Dermis microvascular lymphatic vessel endothelial cell (primary cell): ENCODE measurements at places on chromosomes 2 and 18. TPM values are rescaled to one million over a fixed set of nuclear protein-coding genes. Genes with fewer than 3 reads are reported as not detected.
A peak's percentile ranks its signal among the peaks of the same experiment; 100 is the strongest.

- no peak for DNase-seq
Measured at GRCh38 chr2:60337142-60337497, 216.3 kb downstream of the BCL11A start.

GTF3C2 gene
- total RNA-seq: 18.0 and 25.5 TPM in 2 replicates

DNA sequence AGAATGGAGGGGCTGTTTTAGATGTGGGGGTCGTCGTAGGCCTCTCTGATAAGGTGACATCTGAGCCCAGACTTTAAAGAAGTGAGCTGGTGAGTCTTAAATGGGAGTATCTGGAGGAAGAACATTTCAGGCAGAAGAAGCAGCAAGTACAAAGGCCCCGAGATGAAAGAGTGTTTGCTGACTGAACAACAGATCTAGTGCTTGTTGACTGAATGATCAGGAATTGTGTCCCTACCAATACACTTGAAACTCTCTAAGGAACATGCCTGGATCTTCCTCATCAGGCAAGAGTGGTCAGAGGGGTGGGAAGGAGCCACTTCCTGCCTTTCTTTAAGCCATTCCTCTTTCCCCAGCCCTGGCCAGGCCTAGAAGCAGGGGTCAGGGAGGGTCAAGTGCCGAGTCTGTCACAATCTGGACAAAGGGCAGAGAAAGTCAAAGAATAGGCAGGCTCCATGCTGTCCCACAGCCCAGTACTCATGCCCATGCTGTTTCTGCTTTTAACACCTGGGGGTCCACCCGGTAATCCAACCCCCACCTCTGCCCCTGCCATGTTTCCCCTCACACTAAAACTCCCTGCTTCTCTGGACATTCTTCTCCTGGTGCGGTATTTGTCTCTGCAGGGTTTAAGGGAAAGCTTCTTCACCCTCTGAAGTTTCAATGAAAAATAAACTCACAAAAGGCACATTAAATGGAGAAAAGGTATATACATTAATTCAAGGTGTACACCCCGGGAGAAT is 3.0 kb upstream of the TMEM37 start:
- no peak for DNase-seq

MPP4 gene
- 0.76 and 1.5 TPM in 2 replicates for total RNA-seq

GRCh38 chr18:32167980-32168730 is 21.7 kb upstream of the MEP1B start:
- DNase-seq: no peak

- no peak for DNase-seq
Measured at GRCh38 chr2:160509016-160509415, 15.4 kb upstream of the RBMS1 start.

- DNase-seq: no peak
Measured at GRCh38 chr2:17529771-17530170, 10.7 kb upstream of the VSNL1 start.

DNA sequence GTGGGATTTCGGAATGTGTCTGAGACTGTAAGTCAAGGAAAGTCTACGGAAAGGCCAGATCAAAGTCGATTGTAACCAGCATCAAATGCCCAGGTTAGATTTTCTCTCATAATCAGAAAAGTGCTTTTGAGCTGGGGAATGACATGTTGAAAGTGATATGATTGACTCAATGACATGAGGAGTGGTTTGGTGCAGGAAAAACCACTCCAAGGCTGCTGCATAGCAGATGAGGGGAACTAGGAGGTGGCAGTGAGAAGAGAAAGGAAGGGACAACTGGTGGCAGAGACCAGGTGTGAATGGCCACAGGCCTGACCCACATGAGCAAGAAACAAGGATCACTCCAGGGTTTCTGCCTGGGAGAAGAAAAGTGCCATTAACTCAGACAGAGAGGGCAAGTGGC is 822 bp downstream of the SLC35F6 start:
- no peak for DNase-seq

DNA sequence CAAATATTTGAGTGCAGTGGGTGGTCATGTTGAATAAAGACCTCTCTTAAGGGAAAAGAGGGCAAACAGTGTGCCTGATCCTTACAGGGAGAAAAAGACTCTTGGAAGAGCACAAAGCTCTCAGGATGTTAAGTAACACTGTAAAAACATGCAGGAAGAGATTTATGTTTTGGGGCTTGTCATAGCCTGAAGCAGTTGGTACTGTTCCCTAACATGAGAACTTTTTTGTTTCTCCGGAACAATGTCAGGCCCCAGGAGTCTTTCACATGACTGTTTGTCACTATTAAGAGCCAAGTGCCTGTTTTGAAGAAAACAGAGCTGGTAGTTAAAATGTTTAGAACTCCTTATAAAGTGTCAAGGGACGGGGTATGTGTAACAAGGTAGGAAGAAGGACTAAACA is 83.7 kb upstream of the B3GNT2 start:
- DNase-seq: no peak

DNA sequence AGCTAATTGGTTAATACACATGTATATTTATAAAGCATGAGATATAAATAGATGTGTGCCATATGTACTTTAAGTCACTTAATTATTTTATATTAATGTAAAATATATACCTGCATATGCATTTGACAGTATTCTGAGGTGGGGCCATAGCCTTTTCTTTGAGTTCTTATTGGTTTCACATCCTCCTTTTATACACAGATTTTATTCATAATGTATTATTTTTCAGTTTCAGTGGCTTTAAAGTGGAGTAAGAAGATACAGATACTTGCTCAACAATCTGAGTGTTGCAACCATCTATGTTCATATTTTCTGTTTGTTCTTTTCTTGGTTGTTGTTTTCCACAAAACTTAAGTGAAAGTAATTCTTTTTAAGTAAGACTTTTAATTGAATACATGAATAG is 436.5 kb downstream of the RND3 start:
- no peak for DNase-seq

HOXD12 gene
- total RNA-seq: not detected in 2 replicates

CHRNA1 gene
- 0.63 and 0.90 TPM in 2 replicates for total RNA-seq

DNA sequence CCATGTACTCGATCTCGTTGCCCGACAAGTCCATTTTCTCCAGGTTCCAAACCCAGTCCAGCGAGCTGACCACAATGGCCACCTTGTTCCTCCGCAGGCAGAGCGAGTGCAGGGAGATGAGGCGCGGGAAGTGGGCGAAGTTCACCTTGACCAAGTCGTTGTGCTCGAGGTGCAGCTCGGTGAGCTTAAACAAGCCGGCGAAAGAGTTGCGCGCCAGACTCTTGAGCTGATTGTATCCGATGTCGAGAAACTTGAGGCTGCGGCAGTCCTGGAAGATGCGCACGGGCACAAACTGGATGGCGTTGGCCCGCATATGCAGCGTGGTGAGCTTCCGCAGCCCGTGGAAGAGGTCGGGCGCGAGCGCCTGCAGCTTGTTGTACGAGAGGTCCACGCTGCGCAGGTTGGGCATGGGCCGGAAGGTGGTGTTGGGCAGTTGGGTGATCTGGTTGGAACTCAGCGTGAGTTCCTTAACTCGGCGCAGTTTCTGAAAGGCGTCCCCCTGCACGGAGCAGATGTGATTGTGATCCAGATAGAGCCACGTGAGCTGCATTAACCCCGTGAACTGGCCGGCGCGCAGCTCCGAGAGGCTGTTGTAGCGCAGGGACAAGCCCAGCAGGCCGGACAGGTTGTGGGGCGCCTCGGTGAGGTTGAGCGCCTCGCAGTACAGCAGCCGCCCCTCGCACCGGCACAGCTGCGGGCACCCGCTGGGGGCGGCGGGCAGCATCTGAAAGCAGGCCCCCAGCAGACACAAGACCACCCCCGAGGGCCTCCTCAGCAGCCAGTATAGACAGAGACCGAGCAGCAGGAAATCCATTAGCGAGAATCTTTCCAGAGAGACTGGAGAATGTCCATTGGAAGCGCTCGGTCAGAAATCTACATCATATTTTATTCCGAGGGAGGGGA is 1.3 kb downstream of the LRRTM1 start:
- no peak for DNase-seq

DNA sequence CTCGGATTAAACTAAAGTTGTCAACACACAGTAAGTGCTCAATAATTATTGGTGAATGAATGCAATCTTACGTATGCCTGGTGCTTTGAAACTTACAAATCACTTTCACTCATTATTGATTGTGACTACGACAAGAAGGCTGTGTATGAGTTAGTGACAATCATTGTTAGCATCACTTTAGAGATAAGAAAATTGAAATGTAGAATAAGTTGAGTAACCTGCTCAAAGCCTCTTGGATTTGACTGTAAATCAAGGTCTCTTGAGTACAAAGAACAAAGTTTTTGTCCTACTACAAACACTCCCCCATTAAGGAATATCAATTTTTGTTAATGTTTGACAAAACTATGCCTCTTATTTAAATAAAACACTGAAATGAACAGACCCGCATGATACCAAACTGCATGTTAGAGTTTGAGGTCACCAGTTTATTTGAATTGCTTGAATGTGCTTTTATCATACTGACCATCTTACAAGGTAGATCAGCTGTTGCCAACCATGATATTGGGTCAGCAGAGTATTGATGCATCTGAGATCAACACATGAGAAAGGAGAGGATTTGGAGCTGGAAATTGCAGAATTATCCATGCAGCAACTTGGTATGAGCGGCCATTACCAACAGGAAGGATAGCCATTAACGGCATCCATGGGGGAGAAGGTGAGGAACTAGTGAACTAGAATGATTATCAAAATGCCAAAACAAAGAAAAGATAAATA is 142.1 kb downstream of the IRS1 start:
- DNase-seq: no peak

SCYGR4 gene
- total RNA-seq: not detected in 2 replicates

DNA sequence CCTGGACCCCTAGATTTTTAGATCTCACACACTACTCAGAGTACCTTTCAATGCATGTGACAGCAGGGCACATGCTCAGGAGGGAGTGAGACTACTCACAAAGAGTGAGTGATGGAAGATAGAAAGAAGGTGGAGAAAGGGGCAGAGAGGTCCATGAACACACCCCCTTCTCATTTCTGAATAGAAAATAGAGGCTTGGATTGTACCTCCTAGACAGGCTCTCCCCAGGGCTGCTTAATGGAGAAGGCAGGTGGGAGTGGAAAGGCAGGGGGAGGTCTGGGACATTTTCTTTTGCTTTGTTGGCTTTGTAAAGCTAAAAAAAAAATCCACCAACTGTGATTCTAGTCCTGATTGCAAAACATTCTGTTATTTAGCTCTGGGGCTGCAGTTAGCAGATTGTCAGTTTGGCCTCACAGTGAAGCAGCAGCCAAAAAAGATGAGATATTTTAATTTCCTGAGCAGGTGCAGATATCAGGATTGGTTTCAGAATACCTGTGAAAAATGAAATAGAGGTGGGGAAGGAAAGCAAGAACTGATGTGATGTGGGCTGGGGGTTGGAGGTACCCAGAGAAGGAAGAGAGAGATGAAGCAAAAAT is 119.3 kb upstream of the GYPC start:
- no peak for DNase-seq

DNA sequence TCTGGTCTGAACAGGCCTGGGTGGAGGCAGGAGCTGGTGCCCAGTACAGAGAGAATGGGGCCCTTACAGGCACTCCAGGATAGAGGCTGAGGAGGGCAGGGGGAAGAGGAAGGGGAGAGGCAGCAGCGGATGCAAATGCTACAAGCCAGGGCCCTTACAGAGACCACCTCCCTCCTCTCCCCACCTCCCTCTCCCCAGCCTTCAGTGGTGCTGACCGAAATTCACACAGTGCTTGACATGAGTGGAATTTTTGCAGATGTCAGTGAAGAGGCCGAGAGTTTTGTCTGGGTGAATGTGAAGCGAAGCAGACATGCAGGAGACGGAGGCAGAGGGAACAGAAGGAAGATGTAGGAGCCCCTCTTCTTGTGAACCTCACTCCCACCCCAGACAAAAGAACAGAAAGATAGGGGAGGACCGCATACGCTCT is 31.9 kb downstream of the CIB4 start:
- no peak for DNase-seq

GRCh38 chr2:36380624-36381481 is 25.3 kb downstream of the CRIM1 start:
- DNase-seq: peak; percentile 67

- no peak for DNase-seq
Measured at GRCh38 chr2:180591947-180592346, 388.5 kb upstream of the UBE2E3 start.

UGT1A3 gene
- not detected in 2 replicates for total RNA-seq

ABHD1 gene
- total RNA-seq: under 0.01 TPM in 1 of 2 replicates, not detected in the other

- DNase-seq: no peak
Measured at GRCh38 chr2:74223941-74224770, 25.7 kb downstream of the MTHFD2 start.

- DNase-seq: no peak
Measured at GRCh38 chr2:191870744-191871143, 23.9 kb upstream of the CAVIN2 start.

- no peak for DNase-seq
Measured at GRCh38 chr18:49546719-49547273, 15.1 kb upstream of the LIPG start.

- no peak for DNase-seq
Measured at GRCh38 chr2:43464590-43464989, 131.2 kb downstream of the THADA start.

- no peak for DNase-seq
Measured at GRCh38 chr2:186695081-186695756, 1.4 kb downstream of the FAM171B start.
